ENCODE measurements at places on chromosomes 7 and 10. TPM values are rescaled to one million over a fixed set of nuclear protein-coding genes. Genes with fewer than 3 reads are reported as not detected.

Gene NPFFR1
- not detected for total RNA-seq

Gene ACTA2
- 3.6 TPM for total RNA-seq

GRCh38 chr7:122864016-122864415 lies 22.2 kb downstream of the CADPS2 start:
- no peak for DNase-seq

Gene ANKRD61
- total RNA-seq, result not detected

- DNase-seq, result no peak
These were observed 78.8 kb downstream of the ELMO1 start for GRCh38 chr7:37369906-37370305.

Gene ZNF479
- not detected for total RNA-seq

Gene APBB1IP
- total RNA-seq, result 29.4 TPM

Gene CHST3
- total RNA-seq, result 0.57 TPM

Gene MRPS24
- total RNA-seq, result 153 TPM

DNA sequence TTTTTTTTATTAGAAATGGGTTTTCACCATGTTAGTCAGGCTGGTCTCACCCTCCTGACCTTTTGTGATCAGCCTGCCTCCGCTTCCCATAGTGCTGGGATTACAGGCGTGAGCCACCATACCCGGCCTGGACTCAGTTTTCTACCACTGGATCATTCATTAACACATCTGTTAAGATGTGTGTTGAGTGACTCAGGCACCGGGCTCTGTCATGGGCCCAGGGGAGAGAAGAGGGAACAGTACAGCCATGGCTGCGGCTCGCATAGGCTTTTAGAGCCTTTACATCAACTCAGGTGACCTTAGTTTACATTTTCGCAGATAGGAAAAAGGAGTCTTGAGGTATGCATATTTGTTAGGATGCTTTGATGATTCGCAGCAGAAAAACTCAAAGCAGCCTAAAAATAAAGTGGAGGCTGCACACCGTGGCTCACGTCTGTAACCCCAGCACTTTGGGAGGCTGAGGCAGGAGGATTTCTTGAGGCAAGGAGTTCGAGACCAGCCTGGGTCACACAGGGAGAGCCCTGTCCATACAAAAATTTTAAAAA lies 3.1 kb upstream of the ARPC1B start:
- DNase-seq, result no peak

- DNase-seq, result no peak
These were observed 3.8 kb upstream of the CH25H start for GRCh38 chr10:89210794-89211425.

Gene PIK3CG
- 3.6 TPM for total RNA-seq

Gene RARRES2
- total RNA-seq, result not detected

- DNase-seq, result no peak
These were observed 33.0 kb downstream of the UCMA start for GRCh38 chr10:13201132-13201531.

DNA sequence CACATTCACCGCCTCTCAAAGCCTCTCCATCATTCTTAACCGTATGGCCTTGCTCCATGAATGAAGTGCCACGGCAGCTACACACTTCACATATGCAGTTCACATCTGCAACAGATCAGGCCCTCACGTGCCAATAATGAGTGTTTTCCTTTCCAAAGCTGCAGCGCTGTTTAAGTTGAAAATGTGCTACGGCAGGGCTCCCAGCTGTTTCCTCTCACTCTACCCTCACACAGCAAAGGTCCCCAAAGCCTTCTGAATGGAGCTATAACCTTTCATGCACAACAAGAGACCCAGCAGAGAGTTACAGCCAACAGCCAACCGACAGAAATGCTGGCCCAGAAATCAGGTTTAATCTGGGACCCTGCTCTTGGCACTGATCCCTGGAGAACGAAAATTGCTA lies 236.1 kb downstream of the ELMO1 start:
- DNase-seq, result no peak

GRCh38 chr7:27910326-27910725 lies 170.4 kb downstream of the TAX1BP1 start:
- no peak for DNase-seq

Gene GSTO2
- total RNA-seq, result 3.6 TPM

Gene FGFR2
- not detected for total RNA-seq

All from activated naive CD4-positive, alpha-beta T cell treated with anti-CD3 and anti-CD28 coated beads for 36 hours (primary cell).